ENCODE measurements at places on chromosomes 4 and X.

- DNase-seq = peak; percentile 84
Measured at GRCh38 chr4:73662709-73663546, 42.7 kb upstream of the RASSF6 start.

DNA sequence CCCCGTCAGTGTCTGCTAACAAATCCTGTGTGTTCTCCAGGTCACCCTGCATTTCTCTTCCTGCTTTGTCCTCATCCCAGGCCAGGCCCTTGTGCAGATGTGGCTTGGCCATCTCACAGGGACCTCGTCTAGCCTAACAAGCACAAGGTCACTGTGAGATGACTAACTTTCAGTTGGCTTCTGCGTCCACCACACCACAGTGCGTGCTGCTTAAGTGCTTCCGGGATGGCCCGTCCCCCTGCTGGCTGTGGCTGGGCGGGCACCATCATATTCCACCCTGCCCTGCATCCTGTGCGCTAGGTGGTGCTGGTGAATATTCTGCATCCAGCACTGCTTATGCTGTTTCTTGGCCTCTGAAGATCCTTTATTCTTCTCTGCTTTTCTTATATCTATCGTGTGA lies 33.8 kb downstream of the RBBP7 start:
- no peak for DNase-seq

DNA sequence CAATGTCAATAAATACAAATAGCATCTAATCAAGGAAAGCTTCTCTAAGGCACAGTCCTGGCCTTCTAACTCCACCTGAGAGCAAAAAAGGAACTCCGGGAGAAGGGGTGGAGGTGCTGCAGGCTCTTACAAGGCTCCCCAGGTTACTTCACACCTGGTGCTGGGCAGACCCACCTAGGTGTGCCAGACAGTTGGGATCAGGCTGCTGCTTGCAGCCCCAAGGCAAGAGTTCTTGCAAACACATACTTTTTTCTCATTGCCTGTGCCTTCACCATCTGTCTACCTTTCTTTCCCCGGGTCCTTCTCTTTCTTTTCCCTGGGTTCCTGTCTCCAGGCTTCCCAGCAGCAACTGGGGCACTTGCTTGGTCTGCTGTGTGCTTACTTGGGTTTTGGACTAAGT lies 81.4 kb upstream of the STIM2 start:
- DNase-seq = no peak

- DNase-seq = no peak
Measured at GRCh38 chr4:112058433-112058832, 86.8 kb upstream of the FAM241A start.

- no peak for DNase-seq
Measured at GRCh38 chrX:87895421-87895820, 377.8 kb downstream of the KLHL4 start.

DNA sequence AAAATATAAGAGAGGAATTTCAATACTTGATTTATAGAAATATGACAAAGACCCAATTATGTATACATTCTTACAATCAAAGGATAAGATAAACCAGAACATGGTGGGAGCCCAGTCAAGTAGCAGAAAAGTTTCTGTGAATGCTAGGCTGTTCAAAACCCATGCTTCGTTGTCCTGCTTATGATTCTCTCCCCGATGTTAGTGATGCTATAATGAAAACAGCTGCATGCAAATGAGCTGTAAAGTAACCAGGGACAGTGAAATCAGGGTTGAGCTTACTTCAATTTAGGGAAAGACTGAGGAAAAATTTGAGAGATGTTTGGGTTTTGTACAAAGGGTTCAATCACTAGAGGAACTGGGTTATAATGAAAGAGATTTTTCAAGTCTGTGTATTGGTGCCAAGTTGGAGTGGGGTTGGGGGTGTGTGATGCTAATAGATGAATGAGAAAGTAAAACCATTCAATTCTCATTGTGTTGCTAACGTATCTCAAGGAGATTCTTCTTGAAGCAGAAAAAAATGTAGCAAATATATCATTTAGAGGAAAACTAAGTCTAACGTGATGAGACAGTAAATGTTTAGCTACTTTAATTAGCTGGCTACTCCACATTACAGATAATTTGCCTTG lies 59.3 kb upstream of the PPP1R2C start:
- DNase-seq = no peak

DNA sequence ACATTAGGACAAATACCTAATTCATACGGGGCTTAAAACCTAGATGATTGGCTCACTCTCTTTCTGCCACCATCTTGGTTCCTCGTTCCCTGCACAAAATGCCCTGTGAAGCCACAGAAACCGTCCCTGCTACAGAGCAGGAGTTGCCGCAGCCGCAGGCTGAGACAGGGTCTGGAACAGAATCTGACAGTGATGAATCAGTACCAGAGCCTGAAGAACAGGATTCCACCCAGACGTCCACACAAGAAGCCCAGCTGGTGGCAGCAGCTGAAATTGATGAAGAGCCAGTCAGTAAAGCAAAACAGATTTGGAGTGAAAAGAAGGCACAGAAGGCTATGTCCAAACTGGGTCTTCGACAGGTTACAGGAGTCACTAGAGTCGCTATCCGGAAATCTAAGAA lies 34.3 kb downstream of the TRIM61 start:
- no peak for DNase-seq

GRCh38 chrX:108456971-108457477 lies 17.4 kb downstream of the COL4A5 start:
- no peak for DNase-seq

DNA sequence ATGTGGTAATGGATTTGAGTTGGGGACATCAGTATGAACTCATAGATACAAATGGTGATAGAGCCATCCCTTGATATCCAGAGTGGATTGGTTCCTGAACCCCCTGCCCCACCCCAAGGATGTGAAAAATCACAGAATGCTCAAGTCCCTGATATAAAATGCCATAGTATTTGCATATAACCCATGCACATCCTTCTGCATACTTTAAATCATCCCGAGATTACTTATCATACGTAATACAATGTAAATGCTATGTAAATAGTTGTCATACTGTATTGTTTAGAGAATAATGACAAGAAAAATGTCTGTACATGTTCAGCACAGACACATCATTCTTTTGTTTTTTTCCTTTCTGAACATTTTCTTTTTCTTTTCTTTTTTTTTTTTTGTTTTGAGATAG lies 18.9 kb upstream of the SEPTIN11 start:
- DNase-seq = no peak

DNA sequence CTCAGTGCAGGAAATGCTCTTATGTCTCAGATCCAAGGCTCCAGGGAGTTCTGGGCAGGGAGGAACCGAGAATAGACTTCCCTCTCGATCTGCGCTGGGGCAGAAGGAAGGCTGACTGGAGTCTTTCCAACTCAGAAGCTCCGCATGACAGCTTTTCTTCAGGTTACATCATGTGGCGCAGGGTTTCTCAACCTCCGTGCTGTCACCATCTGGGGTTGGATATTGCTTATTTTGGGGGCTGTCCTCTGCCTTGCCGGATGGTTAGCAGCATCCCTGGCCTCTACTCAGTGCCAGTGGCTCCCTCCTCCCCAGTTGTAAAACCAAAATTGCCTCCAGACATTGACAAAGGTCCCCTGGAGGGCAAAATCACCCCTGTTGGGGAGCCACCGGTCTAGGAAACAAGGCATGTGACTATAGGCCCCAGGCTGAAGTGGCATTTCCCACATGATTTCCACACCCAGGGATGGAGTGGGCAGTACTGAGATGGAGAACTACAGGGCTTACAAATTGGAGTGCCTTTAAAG lies 21.4 kb downstream of the REELD1 start:
- DNase-seq = no peak

- DNase-seq = peak; percentile 23
Measured at GRCh38 chrX:46551494-46552128, 6.4 kb upstream of the ZNF674 start.

- peak; percentile 57 for DNase-seq
Measured at GRCh38 chr4:76212851-76213414, 691 bp downstream of the SCARB2 start.

DNA sequence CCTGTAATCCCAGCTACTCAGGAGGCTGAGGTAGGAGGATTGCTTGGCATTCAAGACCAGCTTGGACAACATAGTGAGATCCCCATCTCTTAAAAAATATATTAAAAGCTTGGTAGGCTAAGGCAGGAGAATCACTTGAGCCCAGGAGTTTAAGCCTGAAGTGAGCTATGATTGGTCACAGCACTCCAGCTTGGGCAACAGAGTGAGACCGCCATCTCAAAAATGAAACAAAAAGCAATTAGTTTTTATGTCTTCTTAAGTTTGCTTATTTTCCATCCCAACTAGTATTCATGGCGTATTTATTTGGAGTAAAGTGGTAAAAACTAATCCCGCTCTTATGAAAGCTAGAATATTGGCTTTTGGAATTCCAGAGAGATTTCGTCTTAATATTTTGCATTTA lies 25.4 kb upstream of the PDE5A start:
- no peak for DNase-seq
